ENCODE measurements at places on chromosomes 6 and 20.

- DNase-seq = no peak
These were observed 39.2 kb downstream of the CCN2 start for GRCh38 chr6:131911951-131912350.

GRCh38 chr6:95117236-95117635 lies 460.1 kb upstream of the MANEA start:
- no peak for DNase-seq

GRCh38 chr6:116267836-116268588 lies 11.7 kb downstream of the TSPYL1 start:
- DNase-seq = no peak

GRCh38 chr6:114055349-114055748 lies 84.4 kb upstream of the HDAC2 start:
- DNase-seq = no peak

DNA sequence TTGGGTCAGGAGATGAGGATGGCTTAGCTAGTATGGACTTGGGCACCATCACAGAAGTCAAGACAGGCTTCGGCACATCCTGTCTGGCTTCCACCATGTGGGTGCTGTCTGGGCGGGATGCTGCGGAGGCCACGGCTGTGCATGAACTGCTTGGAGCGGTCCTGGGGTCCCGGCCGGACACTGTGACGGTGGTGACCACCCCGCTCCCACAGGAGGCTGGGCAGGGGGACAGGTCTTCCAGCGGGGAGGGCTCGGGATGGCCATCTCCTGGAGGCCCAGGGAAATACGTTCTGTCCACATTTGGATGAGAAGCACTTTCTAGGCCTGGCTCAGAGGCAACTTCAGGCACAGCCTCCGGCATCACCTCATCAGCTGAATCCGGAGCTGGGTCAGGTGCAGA lies 32.1 kb upstream of the TCFL5 start:
- DNase-seq = no peak

GRCh38 chr6:130178692-130179091 lies 44.1 kb downstream of the SAMD3 start:
- DNase-seq = no peak

Data from activated naive CD4-positive, alpha-beta T cell treated with anti-CD3 and anti-CD28 coated beads for 36 hours (primary cell).